Kidney epithelial cell (primary cell): ENCODE measurements at places on chromosomes 12 and 14. TPM values are rescaled to one million over a fixed set of nuclear protein-coding genes. Genes with fewer than 3 reads are reported as not detected.

DNA sequence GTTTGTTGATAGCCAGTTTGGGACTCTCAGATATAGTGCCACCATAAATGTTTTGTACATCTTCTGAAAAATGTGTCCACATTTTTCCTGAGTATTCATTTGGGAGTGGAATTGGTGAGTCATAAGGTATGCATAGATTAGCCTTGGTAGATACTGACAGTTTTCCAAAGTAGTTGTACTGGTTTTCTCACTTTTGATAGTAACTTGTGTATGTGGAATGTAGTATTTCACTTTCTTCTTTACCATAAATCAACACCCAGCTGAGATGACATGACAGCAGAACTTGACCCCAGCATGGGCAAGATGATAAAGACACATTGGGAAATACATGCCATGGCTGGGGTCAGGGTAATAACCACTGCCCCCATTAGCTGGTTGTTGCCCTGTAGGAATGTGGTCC, 5.4 kb downstream of the FBXW8 start:
- no peak for DNase-seq

- no peak for DNase-seq
Measured at GRCh38 chr14:88026890-88027289, 22.0 kb downstream of the GPR65 start.

The ARHGEF40 gene
- 59.4 and 59.7 TPM in 2 replicates for total RNA-seq

DNA sequence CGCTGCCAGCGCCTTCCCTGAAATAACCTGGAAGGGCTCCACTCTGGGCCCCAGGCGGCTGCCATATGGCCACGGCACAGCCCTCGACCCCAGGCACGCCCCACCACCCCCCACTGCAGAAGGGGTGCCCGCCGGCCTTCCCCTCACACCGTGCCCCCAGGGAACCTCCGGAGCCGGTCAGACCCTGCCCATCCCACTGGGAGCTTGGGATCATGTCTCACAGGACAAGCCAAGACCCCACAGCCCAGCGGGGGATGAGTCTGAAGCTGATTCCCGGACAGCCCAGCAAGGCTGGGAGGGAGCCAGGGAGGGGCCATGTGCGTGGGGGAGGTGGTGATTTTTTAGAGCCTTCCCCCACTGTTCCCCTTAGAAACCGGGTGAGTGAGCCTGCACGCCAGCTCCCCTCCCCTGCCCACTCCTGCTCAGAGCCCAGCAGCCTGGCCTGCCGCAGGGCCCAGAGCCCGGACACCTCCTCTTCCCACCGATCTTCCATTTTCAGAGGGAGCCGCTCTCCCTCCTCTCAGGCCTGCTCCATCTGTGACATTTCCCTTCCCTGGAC, 1.4 kb downstream of the RIMBP2 start:
- DNase-seq = no peak

The SERPINA9 gene
- total RNA-seq = not detected in 2 replicates

- DNase-seq = no peak
Measured at GRCh38 chr12:20547816-20548575, 147.1 kb upstream of the SLCO1C1 start.

- DNase-seq = no peak
Measured at GRCh38 chr12:119311878-119312277, 22.7 kb upstream of the CCDC60 start.

- no peak for DNase-seq
Measured at GRCh38 chr12:80939231-80939950, 1.7 kb upstream of the LIN7A start.

- no peak for DNase-seq
Measured at GRCh38 chr12:56763753-56764657, 881 bp downstream of the HSD17B6 start.

- no peak for DNase-seq
Measured at GRCh38 chr14:94864387-94865195, 94.7 kb upstream of the GSC start.

GRCh38 chr14:59850458-59850857, 20.1 kb downstream of the RTN1 start:
- no peak for DNase-seq

DNA sequence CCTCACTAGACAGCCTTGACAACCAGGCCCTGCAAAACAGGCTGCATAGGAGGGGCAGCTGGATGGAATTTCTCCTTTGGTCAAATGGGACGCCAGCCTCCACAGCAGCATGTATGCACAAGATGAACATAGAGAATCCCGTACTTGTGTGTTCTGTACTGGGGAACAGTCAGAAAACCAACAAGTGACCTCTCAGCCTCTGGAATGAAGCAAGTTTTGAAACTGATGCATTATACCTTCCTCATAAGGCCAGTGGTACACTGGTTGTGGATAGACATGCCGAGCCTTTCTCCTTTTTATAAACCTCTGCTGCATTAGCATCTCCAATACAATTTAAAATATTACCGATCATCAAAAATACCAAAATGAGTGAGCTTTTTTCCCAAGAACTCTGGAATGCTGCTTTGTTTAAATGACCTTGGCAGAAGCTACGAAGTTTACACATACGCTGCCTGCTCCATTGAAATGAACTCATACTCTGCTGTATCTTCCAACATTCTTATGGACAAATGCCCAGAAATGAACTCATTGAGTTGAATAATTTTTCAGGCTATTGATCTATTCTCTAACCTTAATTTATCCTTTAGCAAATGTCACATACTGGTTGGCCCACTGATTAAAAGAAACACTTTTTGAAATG, 47.6 kb upstream of the FERMT2 start:
- no peak for DNase-seq

DNA sequence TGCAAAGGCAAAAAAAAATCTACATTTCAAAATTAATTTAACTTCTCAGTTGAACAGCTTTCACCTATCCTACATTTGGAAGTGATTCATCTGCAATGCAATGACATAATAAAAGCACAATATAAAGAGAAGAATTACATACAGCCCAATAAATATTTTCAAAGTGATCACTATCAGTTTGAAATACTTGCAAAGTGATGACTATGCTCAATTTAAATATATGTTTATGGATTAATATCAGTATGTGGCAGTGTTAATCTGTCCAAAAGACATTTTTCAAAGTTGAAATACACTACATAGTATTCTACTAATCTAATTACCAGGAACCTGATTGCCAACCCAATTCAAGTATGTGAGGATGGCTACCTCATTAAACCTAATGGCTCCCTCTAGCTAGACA, 460.7 kb upstream of the ATXN7L3B start:
- DNase-seq = no peak

- DNase-seq = no peak
Measured at GRCh38 chr12:830111-830867, 77.9 kb downstream of the WNK1 start.

DNA sequence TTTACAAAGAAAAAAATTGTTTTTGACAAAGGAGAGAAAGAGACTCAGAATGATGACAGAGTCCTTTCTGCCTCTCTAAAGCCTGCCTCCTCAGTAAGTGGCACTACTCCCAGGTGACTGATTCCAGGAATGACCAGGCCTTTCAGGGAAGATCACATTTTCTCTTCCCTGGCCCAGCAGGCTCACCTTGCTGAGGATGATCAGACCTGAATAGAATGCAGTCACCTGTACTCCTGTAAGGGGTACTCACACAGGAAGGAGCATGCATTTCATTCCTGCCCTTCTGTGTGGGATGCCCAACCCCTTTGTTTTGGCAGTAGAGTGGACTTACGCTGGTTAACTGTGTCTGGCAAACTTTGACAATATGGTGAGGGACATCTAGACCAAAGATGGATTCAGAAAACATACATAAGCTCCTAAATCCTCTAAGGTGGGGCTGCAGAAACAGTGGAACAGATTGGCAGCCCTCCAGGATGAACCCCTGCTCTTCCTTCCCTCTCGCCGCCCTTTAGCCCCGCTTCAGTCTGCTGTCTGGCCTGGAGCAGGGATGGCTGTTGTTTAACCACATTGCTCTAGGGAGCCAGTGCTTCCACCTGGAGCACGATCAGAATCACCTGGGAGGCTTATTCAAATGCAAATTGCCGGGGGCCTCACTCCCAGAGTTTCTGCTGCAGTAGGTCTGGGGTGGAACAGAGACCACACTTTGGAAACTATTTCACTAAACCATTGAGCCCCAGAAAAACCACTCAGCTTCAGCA, 29.8 kb downstream of the ERG28 start:
- DNase-seq = no peak

DNA sequence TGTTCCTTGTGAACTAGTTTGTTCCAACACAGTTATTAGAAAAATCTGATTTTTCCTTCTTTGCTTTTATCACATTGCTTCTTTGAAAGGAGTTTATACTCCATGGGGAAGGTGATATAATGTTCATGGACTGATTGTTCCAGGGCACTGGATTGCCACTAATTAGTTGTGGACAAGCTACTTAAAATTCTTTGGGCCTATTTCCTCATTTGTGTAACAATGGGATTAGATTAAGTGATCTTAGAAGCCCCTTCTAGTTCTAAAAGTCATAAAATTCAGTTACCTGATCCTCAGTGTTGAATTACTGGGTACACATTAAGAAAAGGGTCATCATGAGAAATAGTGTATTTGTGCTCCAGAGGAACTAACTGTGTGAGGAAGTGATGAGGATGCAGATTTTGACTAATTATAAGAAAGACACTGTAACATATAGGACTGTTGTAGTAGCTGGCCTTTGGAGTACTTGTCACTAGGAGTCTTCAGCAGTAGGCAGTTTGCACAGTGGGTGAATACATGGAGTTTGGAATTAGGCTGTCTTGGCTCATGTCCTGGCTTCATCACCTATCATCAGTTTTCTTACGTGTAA, 82.2 kb downstream of the MIA2 start:
- no peak for DNase-seq

- DNase-seq = no peak
Measured at GRCh38 chr14:24705840-24706239, 71.8 kb upstream of the GZMB start.

The INHBC gene
- not detected in 2 replicates for total RNA-seq

- DNase-seq = no peak
Measured at GRCh38 chr12:11147420-11147819, 13.0 kb upstream of the TAS2R30 start.

- DNase-seq = no peak
Measured at GRCh38 chr14:106837870-106838269, 1311.5 kb downstream of the TMEM121 start.

- no peak for DNase-seq
Measured at GRCh38 chr14:98458702-98459101, 813.3 kb downstream of the BCL11B start.

- DNase-seq = no peak
Measured at GRCh38 chr14:101369194-101369915, 191.9 kb upstream of the DIO3 start.

GRCh38 chr12:104669851-104670337, 213.1 kb downstream of the CHST11 start:
- no peak for DNase-seq

DNA sequence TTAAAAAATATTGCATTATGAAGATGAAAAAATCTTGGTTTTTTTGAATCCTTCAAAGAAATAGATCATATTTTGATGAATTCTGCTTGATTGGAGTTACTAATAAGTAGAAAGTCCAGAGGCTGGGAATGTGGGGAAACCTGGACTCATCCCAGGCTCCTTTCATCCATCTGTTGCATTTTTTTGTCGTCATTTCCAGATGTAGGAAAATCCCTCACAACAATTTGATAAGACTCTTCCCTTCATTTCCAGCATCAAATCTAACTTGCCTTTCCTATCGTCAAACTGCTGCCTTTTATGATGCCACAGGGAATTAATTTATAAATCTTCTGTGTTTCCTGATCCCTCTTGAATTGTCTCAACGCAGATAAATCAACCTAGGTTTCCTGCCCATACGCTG, 211.6 kb downstream of the FBXL14 start:
- DNase-seq = no peak

The DYRK2 gene
- 28.7 and 35.8 TPM in 2 replicates for total RNA-seq

DNA sequence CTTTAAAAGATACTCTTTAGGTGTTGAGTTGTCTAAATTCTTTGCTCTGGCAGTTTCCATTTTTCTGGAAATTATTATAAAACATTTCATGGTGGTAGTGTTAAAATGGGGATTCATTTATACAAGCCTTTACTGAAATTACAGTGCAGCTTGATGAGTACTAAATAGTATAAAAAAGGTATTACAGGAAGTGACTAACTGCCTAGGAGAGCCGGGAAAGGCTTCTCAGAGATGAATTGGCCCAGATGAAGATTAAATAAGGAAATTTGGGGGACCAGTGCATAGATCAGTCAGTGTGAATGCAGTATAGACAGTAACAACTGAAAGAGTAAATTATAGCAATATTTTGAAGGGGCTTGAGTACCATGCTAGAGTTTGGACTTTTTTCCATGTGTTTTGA, 7.5 kb downstream of the PSMA6 start:
- DNase-seq = no peak

DNA sequence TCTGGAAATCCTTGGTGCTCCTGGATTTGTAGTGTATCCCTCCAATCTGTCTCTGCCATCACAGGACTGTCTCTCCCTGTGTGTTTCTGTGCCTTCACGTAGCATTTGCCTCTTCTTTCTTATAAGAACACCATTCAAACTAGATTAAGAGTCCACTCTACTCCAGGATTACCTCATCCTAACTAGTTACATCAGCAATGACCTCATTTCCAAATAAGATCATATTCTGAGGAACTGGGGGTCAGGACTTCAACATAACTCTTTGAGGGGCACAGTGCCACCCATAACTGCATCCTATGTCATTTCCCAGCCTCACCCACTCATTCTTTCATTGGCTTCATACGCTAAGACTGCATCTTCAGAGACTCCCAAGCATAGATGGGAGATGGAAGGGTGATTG, 106.2 kb downstream of the NT5DC3 start:
- DNase-seq = no peak

DNA sequence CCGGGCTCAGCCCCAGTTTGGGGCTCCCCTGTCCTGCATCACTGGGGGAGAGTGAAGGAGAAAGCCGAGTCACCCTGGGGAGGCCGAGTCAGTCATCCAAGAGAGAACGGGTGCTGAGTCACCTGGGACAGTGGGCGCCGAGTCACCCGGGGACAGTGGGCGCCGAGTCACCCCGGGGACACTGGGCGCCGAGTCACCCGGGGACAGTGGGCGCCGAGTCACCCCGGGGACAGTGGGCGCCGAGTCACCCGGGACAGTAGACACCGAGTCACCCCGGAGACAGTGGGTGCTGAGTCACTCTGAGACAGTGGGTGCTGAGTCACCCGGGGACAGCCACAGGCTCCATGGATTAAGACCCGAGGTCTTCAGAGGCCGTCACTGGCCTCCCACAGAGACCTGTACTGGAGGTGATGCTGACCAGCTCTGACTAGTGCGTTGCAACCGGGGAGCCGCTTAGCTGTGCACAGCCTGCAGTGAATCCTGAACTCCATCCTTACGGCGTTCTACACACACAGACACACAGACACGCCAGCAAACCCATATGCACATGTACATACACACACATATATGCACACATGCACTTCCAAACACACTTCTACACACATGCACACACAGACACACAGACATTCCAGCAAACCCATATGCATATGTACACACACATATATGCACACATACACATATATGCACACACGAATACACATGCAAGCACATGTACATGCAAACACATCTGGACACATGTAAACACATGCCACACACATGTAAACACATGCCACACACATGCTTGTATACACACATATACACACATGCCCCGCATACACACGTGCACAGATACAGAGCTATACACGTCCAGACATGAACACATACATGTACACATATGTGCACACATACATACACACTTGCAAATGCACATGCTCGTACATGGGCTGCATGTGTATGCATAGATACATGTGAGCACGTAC, 64.9 kb upstream of the GALNT9 start:
- DNase-seq = no peak

The LRP1-AS gene
- not detected in 2 replicates for total RNA-seq

The COCH gene
- total RNA-seq = 16.4 and 18.8 TPM in 2 replicates
